AG04450 (cell line): ENCODE measurements at places on chromosomes 3 and 15.

DNA sequence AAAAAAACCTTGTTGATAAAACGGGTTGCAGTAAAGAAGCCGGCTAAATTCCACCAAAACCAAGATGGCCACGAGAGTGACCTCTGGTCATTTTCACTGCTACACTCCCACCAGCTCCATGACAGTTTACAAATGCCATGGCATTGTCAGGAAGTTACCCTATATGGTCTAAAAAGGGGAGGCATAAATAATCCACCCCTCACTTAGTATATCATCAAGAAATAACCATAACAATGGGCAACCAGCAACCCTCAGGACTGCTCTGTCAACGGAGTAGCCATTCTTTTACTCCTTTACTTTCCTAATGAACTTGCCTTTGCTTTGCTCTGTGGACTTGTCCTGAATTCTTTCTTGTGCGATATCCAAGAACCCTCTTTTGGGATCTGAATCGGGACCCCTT is 14.4 kb upstream of the CDC25A start:
- no peak for DNase-seq

- DNase-seq, result no peak
Observed at GRCh38 chr3:114308830-114309229, 15.0 kb downstream of the TIGIT start.

- DNase-seq, result no peak
Observed at GRCh38 chr15:28098360-28098765, 752 bp downstream of the OCA2 start.

- DNase-seq, result no peak
Observed at GRCh38 chr15:35583863-35584528, 38.0 kb upstream of the DPH6 start.

GRCh38 chr3:169295126-169295525 is 368.4 kb downstream of the MECOM start:
- no peak for DNase-seq

- DNase-seq, result no peak
Observed at GRCh38 chr15:44069489-44069888, 125.6 kb downstream of the FRMD5 start.

DNA sequence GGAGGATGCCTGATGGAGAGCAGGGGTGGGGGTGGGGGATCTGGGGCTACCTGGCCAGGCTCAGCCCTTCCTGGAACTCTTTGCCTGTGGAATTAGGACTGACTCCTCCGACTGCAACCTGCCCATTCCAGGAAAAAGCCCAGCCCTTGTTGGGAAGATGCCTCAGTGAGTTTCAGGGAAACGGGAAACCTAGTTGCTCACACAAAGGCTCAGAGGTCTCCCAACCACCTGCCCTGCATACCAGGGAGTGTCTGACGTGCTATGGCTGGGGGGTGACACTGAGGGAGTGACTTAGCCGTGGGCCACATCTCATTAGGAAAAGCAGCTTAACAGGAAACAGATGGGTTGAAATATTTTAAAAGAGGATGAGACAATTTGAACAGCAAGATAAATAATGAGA is 27.9 kb downstream of the CYP8B1 start:
- no peak for DNase-seq

DNA sequence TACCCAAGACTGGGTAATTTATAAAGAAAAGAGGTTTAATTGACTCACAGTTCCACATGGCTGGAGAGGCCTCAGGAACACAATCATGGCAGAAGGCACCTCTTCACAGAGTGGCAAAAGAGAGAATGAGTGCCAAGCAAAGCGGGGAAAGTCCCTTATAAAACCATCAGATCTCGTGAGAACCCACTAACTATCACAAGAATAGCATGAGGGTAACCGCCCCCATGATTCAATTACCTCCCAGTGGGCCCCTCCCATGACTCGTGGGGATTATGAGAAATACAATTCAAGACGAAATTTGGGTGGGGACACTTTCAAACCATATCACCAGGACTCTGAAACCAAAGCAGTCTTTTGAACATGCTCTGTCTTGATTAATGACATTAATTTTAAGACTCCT is 7.0 kb downstream of the RTP3 start:
- DNase-seq, result no peak

- no peak for DNase-seq
Observed at GRCh38 chr15:40082195-40082883, 26.3 kb downstream of the BMF start.

DNA sequence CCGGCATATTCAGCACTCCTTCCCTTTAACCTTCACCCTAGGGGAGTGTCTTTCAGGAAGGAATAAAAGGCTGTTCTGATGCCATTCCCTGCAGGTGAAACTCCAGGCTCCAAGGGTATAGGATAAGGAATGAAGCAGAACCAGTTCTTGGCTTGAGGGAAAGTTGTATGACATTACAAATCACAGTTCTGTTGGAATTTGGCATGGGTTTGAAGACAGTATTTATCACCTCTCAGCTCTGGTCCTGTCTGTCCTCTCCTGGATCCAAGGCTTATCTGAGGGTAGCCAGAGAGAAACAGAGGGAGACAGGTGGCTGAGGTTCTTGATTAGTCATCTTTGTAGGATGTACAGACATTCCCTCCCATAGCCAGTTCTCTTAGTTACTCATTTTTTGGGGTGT is 37.1 kb downstream of the RAB11A start:
- DNase-seq, result no peak

DNA sequence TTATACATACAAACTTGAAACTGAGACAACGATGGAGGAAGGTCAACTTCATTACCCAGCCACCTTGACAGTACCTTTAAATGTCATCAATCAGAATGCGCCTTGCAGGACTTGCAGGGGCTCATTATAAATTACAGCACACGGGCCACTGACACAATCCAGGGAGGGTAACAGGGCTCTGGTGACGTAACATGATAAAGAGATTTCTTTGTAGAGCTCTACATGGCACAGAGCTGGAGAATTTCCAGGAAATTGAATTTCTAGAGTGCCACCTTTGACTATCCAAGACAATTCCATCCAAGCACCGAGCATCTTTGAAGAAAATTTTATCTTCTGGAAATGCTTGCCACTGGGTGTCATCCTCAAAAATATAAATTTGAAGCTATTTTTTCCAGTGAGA is 486.0 kb downstream of the FOXP1 start:
- DNase-seq, result no peak

GRCh38 chr3:13008155-13008995 is 64.9 kb downstream of the IQSEC1 start:
- no peak for DNase-seq

- no peak for DNase-seq
Observed at GRCh38 chr3:113495035-113495434, 19.9 kb downstream of the SPICE1 start.
